Fibroblast of villous mesenchyme (primary cell): ENCODE measurements at places on chromosomes 6 and 20. TPM values are rescaled to one million over a fixed set of nuclear protein-coding genes. Genes with fewer than 3 reads are reported as not detected.

DNA sequence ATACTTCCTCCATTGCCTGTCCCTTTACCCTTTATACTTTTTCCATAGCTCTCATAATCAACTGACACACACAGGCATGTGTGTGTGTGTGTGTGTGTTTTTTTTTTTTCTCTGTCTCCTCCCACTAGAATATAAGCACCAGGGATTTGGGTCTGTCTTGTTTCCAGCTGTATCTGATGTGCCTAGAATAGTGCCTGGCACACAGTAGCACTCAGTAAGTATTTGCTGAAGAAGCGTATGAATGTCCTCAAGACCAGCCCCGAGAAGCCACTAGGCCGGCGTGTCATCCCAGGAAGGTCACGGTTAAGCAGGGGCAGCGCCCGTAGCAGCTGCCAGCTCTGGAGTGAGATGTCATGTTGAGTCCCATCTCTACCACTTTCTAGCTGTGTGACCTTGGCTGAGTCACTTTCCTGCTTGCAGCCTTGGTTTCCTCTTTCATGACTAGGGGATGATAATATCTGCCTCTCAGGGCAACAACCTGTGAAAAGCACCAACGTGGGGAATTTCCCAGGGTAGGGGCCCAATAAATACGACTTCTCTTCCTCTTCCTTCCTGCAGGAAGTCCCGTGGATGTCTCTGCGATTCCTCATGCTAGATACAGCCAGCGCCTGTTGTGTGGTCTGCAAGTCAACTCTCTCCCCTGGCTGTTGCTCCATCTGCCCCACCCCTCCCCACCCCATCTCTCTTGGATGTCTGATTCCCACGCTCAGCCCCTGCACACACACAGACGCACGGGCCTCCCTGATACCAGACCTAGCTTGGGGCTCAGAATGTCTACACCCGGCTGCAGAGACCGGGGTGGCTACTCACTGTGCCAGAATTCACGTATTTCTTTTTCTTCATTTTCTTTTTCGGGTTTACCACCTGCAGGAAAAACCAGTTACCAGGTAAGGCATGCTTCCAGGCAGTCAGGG is 58.1 kb downstream of the RAB44 start:
- DNase-seq = peak; percentile 13

DNA sequence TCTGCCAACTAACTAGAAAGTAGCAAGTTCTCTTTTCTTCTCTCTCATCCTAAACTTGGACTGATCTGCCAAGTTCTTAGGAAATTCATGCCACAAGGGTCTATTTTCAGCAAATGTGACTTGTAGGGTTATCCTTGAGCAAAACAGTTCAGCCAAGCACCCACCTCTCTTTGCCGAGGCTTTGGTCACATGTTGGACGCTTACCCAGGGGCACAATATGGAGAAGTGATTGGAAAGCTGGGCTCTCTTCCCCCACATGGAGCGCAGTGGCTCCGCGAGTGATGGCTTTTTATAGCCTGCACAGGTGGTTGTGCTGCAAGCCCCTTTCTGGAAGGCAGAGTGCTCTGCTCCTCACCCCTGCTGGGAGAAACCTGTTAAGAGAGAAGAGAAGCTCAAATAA is 47.7 kb upstream of the FNDC1 start:
- DNase-seq = no peak

GRCh38 chr6:7496266-7496875 is 45.1 kb upstream of the DSP start:
- no peak for DNase-seq

DNA sequence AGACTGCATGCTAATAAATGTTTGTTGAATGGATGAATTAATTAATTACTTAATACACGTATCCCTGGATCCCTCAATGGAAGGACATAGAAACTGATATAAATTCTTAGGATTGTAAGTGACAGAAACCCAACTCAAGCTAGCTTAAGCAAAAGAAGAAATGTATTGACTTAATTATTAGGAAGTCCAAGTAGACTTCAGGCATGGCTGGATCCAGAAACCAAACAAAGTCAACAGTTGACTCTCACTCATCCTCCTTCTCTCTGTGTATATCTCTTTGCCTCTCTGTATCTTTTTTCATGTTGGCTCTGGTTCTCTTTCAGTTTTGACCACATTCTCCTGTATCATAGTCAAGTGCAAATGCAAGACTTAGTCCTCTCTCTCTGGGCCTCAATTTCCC is 82.0 kb upstream of the CTNNBL1 start:
- DNase-seq = no peak

DNA sequence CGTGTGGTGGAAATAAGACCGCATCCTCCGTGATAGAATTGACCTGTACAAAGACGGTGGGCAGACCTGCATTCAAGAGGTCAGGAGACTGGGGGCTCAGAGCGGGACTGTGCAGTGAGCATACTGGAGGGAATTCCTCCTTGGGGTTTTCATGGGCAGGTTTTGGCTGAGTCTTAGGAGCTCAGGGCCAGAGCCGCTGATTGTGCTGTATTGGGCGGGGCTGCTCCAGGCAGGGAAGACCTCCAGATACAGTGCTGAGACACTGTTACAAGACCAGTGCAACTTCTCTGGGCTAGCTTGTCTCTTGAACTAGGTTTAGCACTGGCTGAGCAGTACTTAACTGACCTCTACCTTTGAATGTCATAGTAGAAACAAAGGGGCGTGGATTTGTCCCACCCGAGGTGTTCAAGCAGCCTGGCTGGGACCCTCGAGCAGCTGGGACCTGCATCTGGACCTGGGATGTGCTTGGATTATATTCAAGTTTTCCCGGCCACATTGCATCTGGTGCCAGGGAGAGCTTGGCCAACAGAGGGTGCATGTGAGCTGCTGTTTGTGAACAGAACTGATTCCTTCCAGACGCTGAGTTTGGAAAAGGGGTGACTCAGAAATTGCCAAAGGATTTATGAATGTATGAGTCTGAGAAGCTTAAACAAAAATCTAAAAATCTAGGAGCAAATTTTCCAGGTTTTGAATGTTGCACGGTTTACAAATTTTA is 33.4 kb upstream of the SLC22A1 start:
- DNase-seq = peak; percentile 85

- no peak for DNase-seq
These were observed 8.7 kb upstream of the SRXN1 start for GRCh38 chr20:661474-662270.

- no peak for DNase-seq
These were observed 75.2 kb downstream of the PRL start for GRCh38 chr6:22221630-22222029.

Gene UQCC2
- total RNA-seq = 23.8 and 24.6 TPM in 2 replicates

Gene SPTLC3
- under 0.01 and 0.97 TPM in 2 replicates for total RNA-seq

Gene FAXC
- total RNA-seq = 0.32 and 2.2 TPM in 2 replicates
